ENCODE measurements at places on chromosomes 16 and 17.

GRCh38 chr17:41667280-41668041 lies 21.2 kb upstream of the EIF1 start:
- DNase-seq: no peak

DNA sequence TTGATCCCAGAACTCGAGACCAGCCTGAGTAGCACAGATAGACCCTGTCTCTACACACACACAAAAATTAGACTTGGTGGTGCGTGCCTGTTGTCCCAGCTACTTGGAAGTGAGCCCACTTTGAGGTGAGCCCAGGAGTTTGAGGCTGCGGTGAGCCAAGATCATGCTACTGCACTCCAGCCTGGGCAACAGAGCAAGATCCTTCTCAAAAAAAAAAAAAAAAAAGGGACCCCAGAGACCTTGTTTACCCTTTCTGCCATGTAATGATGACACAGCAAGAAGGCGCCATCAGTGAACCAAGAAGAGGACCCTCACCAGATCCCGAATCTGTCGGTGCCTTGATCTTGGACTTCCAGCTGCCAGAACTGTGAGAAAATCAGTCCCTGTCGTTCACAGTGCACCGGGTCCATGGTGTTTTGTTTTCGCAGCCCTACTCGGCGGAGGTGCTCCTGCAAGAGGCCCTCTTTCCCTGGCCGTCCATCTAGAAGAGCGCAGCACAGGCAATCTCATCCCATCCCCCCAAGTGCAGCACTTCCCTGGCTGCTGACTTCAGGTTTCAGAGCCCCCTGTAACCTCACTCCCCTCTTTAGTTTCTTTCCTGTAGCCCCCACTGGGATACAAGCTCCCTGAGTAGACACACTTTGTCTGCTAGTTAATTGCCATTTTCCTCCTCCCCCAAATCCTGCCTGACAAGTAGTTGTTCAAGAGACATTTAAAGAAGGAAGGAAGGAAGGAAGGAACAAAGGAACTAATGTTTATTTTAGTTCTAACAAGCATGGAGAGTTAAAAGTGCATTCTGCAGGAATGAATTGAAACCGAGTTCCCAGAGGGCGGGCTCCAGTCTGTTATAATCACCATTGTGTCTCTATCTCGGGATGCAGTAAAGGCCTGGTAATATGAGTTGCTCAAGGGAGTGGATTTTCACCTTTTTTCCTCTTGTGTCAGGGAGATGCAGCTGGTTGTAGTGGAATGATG lies 115.3 kb downstream of the SNX29 start:
- DNase-seq: no peak

- DNase-seq: no peak
These were observed 263.0 kb upstream of the RPL38 start for GRCh38 chr17:73940511-73940910.

GRCh38 chr17:49890077-49890821 lies 42.4 kb upstream of the TAC4 start:
- DNase-seq: no peak

- DNase-seq: peak; percentile 87
These were observed 6.6 kb upstream of the BMERB1 start for GRCh38 chr16:15427648-15428239.

- no peak for DNase-seq
These were observed 41.1 kb downstream of the TMEM11 start for GRCh38 chr17:21172846-21173245.

- DNase-seq: peak; percentile 44
These were observed 690 bp downstream of the NDE1 start for GRCh38 chr16:15650698-15651171.

GRCh38 chr16:31428638-31429247 lies 583 bp upstream of the COX6A2 start:
- DNase-seq: no peak

DNA sequence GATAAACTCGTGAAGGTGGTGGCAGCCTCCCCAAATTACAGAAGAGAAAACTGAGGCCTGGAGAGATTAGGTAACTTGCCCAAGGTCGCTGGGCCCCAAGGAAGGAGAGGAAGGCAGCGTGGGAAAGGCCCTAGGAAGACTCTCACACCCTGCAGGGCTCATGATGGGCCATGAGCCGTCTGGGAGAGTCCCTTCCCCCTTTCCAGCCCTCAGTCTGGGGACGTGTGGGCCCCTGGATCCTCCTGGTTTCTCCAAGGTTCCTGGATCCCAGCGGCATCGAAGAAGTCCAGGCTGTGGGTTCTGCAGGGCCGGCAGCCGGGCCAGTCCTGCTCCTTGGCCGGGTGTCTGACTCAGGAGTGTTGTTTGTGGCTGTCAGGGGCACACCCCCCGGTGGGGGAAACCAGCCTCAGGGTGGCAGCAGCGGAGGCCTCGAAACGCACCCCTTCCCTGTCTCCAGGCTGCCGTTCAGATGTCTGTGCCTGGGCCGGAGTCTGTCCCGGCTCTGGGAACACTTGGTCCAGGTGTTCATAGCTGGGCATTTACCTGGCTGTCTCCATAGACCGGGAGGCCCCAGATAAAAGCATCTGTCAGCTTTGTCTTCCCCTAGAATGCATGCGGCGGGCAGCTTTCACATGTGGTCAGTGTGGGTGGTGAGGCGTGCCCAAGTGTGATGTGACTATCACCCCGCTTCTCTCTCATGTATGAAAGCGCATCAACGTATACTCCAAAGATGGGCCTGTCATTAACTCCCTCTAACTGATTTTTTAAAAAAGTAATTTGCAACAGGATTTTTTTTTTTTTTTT lies 3.7 kb upstream of the RAP1GAP2 start:
- no peak for DNase-seq

DNA sequence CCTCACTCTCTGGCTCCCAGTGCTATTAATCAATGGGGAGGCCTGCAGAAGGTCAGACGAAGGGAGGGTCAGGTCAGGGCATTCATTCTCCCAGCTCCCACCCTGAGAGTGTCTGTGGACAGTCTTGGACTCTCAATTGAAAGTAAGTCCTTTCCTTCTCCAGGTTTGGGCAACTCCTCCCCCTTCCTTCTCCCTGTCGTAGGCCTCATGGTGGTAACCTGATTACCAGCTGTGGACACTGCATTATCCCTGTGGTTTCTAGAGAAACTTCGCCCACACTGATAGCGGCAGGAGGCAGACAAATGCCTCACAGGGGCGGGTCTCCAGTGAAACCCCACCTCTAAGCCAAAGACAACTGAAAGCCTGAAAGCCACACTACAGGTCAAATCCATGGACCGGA lies 57.7 kb upstream of the SLC25A19 start:
- peak; percentile 23 for DNase-seq

Measured in EH (cell line).